Left cardiac atrium (tissue), 4 donors: ENCODE measurements at places on chromosomes 1 and 21. TPM values are rescaled to one million over a fixed set of nuclear protein-coding genes. Genes with fewer than 3 reads are reported as not detected.

The ANKRD34A gene
- 1.8 TPM for total RNA-seq

- peak; percentile 12 for DNase-seq
These were observed 105.7 kb upstream of the COL6A1 start for GRCh38 chr21:45875881-45876280.

The AK4 gene
- 79.7 TPM for total RNA-seq

The HCRTR1 gene
- total RNA-seq: 0.42 TPM

DNA sequence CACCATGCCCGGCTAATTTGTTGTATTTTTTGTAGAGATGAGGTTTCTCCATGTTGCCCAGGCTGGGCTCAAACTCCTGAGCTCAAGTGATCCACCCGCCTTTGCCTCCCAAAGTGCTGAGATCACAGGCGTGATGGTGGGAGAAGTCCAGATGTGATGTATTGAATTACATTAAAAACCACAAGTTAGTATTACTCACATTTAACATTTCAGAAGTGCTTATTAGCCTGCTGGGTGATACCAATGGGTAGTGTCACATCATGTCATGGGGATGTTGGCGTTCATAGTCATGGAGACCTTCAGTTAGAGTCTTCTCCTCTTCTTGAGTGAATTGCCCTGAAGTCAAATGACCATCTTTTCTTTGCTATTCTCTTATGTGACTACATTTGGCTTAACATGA, 63.6 kb upstream of the VAMP3 start:
- no peak for DNase-seq

The CR1L gene
- total RNA-seq: not detected

GRCh38 chr1:159341736-159342135, 39.6 kb downstream of the FCER1A start:
- DNase-seq: no peak

GRCh38 chr21:40227096-40227495, 359.9 kb downstream of the PCP4 start:
- no peak for DNase-seq

The C2CD2 gene
- 16.2 TPM for total RNA-seq

The GMEB1 gene
- total RNA-seq: 6.1 TPM
